ENCODE measurements at places on chromosomes 11 and 22. TPM values are rescaled to one million over a fixed set of nuclear protein-coding genes. Genes with fewer than 3 reads are reported as not detected.

DNA sequence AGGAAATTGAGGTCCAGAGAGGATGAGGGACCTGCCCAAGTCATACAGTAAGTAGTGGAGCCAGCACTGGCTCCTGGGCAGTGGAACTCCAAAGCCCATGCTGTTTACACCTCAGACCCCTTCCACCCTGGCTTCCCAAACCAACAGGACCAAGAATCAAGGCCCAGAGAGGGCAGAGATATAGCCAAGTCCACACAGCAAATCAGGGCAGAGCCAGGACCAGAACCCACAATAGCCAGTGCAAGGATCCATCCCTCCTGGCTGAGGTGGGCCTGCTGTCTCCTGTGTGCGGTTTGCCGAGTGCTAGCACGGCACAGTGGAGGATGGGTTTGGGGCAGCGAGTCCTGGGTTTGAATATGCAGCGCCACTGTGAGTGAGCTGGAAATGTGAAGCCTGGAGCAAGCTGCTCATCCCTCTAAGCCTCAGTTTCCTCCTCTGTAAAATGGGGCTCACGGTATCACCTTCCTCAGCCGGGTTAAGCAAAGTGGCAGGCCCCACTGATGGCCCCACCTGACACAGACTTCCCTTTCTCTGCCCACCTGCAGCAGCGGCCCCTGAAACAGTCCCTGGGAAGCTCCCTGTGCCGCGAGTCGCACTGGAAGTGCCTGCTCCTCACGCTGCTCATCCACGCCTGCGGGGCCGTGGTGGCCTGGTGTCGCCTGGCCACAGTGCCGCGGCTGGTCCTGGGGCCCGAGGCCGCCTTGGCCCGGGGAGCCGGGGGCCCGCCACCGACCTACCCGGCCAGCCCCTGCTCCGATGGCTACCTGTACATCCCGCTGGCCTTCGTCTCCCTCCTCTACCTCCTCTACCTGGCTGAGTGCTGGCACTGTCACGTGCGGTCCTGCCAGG lies 2.3 kb downstream of the TMEM151A start:
- DNase-seq, result no peak

DNA sequence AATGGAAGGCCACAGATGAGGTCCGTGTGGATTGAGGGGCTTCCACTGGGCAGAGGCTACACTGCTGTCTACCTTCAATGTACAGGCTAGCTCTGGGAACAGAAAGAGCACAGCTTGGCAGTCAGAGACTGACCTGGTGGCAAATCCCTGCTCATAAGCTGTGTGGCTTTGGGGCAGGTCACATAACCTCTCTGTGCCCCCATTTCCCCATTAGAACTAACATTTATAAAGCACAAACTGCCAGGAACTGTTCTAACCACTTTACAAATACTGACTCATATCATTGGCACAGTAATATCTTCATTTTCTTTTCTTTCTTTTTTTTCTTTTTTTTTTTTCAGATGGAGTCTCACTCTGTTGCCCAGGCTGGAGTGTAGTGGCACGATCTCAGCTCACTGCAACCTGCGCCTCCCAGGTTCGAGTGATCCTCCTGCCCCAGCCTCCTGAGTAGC lies 3.1 kb downstream of the FOSL1 start:
- DNase-seq, result no peak

DNA sequence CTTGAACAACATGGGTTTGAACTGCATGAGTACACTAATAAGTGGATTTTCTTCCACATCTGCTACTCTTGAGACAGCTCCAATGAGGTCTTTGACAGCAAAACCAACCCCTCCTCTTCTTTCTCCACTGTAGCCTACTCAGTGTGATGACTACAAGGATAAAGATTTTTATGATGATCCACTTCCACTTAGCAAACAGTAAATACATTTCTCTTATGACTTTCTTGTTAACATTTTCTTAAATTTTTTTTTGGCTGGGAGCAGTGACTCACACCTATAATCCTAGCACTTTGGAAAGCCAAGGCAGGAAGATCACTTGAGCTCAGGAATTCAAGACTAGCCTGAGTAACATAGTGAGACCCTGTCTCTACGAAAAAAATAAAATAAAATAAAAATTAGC lies 9.9 kb upstream of the EIF4G2 start:
- DNase-seq, result no peak

GRCh38 chr11:10247011-10247410 lies 47.0 kb downstream of the SBF2 start:
- no peak for DNase-seq

- no peak for DNase-seq
Measured at GRCh38 chr11:14384338-14384737, 25.4 kb upstream of the RRAS2 start.

- no peak for DNase-seq
Measured at GRCh38 chr11:810040-810567, 337 bp downstream of the RPLP2 start.

GRCh38 chr11:122578171-122578825 lies 77.2 kb upstream of the UBASH3B start:
- DNase-seq, result no peak

DNA sequence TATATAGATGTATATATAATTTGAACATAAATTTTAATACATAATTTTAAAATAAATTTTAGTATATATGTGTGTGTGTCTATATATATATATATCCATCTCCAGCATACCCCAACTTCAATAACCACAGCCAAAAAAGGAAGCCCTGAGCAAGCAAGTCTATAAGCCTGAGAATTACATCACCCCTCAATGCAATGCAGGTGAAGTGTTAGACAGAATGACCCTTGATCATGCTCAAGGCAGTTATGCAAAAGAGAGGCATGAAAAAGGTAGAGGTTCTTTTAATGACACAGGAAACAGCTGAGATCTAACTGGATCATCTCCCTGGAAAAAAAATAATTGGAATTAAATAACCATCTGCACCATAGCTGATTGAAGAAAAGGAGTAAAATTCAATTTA lies 557.9 kb upstream of the ANO5 start:
- DNase-seq, result no peak

DNA sequence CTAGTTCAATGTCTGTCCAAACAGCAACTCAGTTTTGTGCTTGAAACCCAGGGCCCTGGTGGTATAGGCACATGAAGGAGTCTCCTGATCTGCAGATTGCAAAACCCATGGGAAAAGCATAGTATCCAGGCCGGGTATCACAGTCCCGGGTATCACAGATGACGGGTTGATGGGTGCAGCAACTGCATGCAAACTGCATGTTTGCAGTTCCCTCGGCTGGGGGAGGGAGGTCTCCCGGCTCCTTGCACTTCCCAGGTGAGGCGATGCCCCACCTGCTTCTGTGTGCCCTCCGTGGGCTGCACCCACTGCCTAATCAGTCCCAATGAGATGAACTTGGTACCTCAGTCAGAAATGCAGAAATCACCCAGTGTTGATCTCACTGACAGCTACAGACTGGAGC lies 53.9 kb downstream of the KCNQ1 start:
- DNase-seq, result no peak

GRCh38 chr11:46983598-46983997 lies 47.0 kb downstream of the CSTPP1 start:
- DNase-seq, result no peak

DNA sequence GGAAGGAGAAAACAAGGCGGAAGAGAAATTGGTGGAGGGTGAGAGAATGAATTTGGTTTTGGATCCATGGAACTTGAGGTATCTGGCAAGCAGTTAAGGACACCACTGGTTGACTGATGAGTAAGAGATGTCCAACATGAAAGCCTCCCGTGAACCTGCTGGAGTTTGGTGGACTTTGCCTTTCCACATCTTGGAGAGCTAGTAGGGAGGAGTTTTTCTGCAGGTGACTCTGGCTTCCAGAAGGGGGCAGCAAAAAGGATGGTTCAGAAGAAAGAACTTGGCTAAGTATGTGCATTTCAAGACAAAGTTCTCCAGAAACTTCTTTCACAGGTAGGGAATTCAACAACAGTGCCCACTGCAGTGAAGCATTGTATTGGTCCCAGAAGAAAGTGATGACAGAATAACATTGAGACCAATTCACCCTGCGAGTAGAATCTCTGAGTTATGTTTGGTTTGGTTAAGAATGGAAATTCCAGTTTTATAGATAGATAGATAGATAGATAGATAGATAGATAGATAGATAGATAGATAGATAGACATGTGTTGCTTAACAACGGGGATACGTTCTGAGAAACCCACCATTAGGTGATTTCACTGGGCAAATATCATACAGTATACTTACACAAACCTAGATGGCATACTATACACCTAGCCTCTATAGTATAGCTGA lies 28.5 kb downstream of the DCDC1 start:
- DNase-seq, result no peak

- DNase-seq, result no peak
Measured at GRCh38 chr11:57440744-57441414, 14.0 kb upstream of the SLC43A3 start.

DNA sequence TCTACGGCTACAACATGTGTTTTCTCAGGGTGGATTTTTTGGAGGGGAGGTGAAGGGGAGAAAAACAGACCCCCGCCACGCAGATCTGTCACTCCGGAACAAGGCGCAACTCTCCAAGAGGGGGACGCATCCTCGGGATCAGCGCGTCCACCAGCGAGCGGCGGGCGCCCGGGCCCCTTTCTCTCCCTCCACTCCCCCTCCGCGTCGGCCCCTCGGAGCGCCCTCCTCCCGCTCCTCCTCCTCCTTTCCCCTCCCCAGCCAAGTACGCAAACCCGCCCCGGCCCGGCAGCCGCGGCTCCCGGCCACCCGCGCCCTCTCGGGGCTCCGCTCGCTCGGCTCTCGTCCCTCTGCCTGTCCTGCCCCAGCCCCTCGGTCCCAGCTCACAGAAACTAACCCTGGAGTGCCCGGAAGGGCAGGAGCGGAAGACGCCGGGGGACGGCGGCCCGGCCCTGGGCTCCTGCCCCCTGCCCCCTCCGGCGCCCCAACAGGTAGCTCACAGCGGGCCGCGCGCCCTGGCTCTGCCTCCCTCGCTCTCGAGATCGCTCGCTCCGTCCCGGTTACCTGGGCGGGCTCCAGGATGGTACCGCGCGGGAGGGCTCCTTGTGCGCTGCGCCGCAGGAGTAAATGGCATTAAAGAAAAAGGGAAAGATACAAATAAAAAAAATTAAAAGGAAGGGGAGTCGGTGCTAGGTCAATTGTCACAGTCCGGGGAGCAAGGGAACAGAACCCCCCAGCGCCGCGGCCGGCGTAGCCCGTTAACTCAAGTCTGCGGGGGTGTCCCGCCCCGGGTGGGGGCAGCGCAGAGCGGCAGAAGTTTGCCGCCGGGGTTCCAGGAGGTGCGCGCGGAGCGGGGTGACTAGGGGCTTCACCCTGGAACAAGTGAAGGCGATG lies 131.4 kb upstream of the C11orf58 start:
- DNase-seq, result peak; percentile 77

GRCh38 chr11:100734743-100735527 lies 47.8 kb downstream of the ARHGAP42 start:
- no peak for DNase-seq

- no peak for DNase-seq
Measured at GRCh38 chr22:37922191-37922590, 16.1 kb downstream of the MICALL1 start.

DNA sequence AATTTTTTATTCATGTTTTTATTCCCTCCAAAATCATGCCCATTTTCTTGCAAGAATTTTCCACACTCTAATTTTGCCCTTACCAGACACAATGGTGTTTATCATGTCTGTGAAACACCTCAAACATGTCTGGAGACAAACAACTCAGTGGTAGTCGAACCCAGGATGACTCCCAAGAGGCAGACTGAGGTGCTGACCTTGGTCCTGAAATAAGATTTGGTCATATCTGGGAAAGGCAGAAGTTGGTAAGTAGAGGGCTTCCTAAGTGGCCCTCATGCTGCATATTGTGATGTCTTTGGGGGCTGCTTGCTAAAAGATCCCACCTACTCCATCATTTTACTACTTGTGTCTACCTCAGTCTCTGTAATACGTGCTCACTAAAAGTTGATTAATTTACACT lies 369.4 kb upstream of the ISX start:
- no peak for DNase-seq

GRCh38 chr11:64796047-64796756 lies 6.8 kb downstream of the MAP4K2 start:
- no peak for DNase-seq

GRCh38 chr11:91248199-91248807 lies 976.3 kb upstream of the FAT3 start:
- DNase-seq, result no peak

DNA sequence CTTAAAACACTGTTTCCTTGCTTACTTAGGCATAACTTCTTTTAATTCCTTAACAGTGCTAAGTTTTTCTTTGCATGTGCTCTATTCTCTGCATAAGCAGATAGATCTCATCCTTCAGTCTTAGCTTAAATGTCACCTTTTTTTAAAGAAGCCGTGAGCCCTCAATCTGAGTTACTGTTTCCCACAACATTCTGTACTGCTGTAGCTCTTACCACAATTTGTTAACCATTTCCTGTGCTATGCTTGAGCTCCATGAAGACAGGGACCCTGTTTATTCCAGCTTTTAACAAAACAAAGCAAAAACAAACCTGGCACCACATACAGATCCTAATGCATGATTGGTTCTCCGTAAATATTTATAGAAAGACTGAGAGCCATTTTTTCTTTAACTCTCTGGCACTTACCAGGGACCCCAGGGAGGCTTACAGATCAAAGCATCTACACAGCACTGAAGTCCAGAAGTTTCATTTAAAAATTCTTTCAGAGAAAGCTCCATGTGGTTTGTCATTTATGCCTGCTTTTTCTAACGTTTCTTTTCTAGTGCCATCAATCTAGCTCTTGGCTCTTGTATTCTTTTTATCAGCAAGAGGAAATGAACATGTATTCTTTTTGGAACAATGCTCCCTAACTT lies 74.9 kb downstream of the DYNC2H1 start:
- DNase-seq, result no peak

DNA sequence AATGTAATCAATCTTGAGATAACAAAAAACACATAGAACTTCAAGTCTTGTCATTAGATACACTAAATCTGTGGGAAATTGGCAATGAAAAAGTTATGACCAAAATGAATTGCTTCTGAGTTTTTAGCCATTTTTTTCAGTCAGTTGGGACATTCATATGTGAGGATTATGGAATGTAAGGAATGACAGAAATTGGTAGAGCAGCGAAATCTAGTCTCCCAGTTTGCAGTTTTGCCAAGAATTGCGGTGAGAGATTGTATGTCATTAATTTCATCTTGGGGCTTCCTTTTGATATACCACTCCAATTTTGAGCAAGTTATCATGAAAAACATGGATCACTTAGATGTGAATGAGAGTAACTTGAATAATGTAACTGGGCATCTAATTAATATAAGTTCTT lies 49.9 kb downstream of the SIK2 start:
- DNase-seq, result no peak

DNA sequence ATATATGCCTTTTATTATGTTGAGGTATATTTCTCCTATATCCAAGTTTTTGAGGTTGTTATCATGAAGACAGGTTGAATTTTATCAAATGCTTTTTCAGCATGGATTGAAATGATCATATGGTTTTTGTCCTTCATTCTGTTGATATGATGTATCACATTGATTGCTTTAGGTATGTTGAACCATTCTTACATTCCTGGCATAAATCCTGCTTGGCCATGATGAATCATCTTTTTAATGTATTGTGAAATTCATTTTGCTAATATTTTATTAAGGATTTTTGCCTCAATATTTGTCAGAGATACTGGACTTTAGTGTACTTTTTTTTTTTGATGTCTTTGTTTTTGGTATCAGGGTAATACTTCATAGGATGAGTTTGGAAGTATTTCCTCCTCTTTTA lies 283.8 kb upstream of the C11orf87 start:
- DNase-seq, result no peak

Gene NXPE1
- polyA plus RNA-seq, result 0.10 TPM

Gene TMEM45B
- polyA plus RNA-seq, result 2.9 TPM

Gene CYP2D6
- 3.1 TPM for polyA plus RNA-seq

Gene RGL4
- polyA plus RNA-seq, result 3.5 TPM

Gene SLC7A4
- polyA plus RNA-seq, result 0.49 TPM

Gene TMPRSS6
- 0.79 TPM for polyA plus RNA-seq

Gene APLP2
- polyA plus RNA-seq, result 427 TPM

Gene PHF21B
- 1.2 TPM for polyA plus RNA-seq

Gene C11orf86
- polyA plus RNA-seq, result not detected

Gene DERL3
- polyA plus RNA-seq, result 3.6 TPM

Gene UBQLNL
- 1.5 TPM for polyA plus RNA-seq

Gene TSPAN32
- 3.4 TPM for polyA plus RNA-seq

Measured in right lung (tissue), 10 donors.